ENCODE measurements at places on chromosomes 2 and 18. TPM values are rescaled to one million over a fixed set of nuclear protein-coding genes. Genes with fewer than 3 reads are reported as not detected.

The SERPINB12 gene
- not detected for polyA plus RNA-seq

The TEX44 gene
- polyA plus RNA-seq = not detected

The C2orf81 gene
- polyA plus RNA-seq = 3.8 TPM

The SKOR2 gene
- not detected for polyA plus RNA-seq

The ZNF514 gene
- polyA plus RNA-seq = 9.3 TPM

The PSMA8 gene
- polyA plus RNA-seq = not detected

The APOB gene
- 0.08 TPM for polyA plus RNA-seq

The KCNJ3 gene
- 0.19 TPM for polyA plus RNA-seq

The VWC2L gene
- not detected for polyA plus RNA-seq

The SCG2 gene
- polyA plus RNA-seq = 0.18 TPM

The CTAGE1 gene
- polyA plus RNA-seq = 0.05 TPM

The CCT4 gene
- 333 TPM for polyA plus RNA-seq

The G6PC2 gene
- polyA plus RNA-seq = not detected

The MAP3K19 gene
- not detected for polyA plus RNA-seq

The SLC5A7 gene
- not detected for polyA plus RNA-seq

The CCDC68 gene
- 2.0 TPM for polyA plus RNA-seq

The PLGLB1 gene
- polyA plus RNA-seq = 1.6 TPM

The SLC9A4 gene
- polyA plus RNA-seq = not detected

The PSMD14 gene
- polyA plus RNA-seq = 112 TPM

Measured in GM23338 (cell line).